ENCODE measurements at places on chromosomes 4 and X. TPM values are rescaled to one million over a fixed set of nuclear protein-coding genes. Genes with fewer than 3 reads are reported as not detected.

MRPL1 gene
- 19.2 TPM for total RNA-seq

GRCh38 chr4:71132486-71132885, 139.0 kb downstream of the DCK start:
- DNase-seq, result no peak

DNA sequence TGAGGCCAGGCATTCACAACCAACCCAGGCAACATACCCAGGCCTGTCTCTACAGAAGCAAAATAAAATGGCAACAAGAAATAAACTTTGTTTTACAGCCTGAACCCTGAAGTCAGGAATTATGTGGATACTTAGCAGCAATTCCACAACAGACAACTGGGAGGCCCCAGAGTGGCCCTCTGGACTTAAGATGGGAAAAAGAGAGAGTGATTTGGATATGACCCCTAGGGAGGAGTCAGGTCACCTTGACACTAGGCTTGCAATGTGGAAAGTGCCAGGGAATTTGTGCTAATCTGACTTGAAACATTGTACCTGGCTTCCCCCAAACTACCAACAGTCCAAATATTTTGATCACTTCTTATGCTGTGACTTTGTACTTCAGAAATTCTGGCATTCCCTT, 193.1 kb downstream of the PARM1 start:
- no peak for DNase-seq

- DNase-seq, result no peak
Measured at GRCh38 chr4:54184581-54184980, 44.5 kb upstream of the PDGFRA start.
